ENCODE measurements at places on chromosomes 1 and 21. TPM values are rescaled to one million over a fixed set of nuclear protein-coding genes. Genes with fewer than 3 reads are reported as not detected.

DNA sequence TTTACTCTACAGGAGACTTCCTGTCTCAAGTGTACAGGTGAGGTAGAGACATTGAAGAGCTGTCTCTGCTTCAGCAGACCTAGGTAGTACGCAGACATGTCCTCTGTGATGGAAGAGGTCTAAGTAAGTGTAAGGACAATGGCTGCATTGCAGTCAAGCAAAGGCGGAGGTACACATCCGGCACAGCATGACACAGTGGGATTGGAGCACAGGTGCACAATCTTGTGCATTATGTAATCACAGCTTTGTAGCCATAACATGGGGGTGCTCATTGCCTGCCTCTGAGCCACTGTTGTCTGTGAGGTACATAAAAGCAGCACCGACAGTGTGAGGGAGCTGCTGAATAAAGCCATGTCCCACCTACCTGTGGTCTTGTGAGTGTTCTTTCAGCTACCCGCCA lies 66.4 kb upstream of the CCDC190 start:
- DNase-seq = no peak

C1orf226 gene
- total RNA-seq = not detected

DNA sequence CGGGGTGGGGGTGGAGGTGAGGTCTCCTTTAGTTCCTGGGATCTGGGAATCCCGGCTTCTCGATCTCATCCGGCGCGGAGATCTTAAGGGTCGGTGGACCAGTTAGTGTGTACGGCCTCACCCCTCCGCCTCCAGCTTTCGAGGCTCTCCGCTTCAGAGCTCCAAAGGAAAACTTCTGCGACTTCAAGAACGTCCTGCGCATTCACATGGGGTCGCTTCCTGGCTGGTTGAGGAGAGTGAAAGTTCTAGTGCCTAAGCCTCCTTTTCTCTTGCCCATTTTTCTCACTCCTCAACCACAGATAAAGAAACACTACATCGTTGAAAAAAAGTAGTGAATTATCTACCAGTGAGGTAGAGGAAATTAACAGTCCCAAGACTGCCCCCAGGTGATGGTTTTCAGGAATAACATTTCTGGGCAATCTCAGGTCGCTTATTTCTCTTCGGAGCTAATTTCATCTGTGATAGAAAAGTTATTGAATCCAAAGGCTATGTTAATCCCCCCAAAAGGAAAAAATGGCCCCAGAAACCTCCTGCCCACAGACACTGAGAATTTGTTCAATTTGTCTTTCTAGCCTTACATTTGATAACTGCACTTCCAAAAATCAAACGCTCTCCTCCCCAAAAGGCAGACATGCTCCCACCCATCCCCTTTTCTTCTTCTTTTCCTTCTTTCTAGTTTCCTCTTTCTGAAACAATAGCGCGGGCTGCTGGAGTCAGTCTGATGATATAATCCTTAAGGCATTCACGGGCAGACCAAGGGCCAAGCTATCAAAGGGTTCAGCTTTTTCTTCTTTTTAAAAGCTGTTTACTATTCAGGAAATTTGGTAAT lies 20.6 kb upstream of the TBX15 start:
- DNase-seq = no peak

BEST4 gene
- total RNA-seq = 0.62 TPM

DNA sequence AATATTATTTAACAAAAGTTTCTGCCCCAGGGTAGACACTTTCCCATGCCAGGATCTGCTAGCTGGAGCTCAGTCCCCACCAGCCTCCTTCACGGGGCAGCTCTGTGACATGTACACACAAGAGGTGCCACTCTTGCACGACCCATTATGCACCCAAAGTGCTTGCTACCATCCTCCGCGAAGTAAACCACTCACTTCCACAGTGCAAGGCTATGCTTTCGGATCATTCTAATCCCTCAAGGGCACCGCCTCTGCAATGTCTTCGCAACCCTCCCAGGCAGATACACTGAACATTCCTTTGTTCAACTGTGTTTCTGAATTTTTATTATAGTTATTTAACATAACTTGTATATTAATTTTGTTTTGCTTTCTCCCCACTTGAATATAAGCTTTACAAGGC lies 303.8 kb downstream of the VAV3 start:
- no peak for DNase-seq

- DNase-seq = no peak
These were observed 53.0 kb upstream of the DESI2 start for GRCh38 chr1:244599937-244600350.

GRCh38 chr1:209319057-209319432 lies 264.5 kb upstream of the CAMK1G start:
- DNase-seq = no peak

CNTN2 gene
- total RNA-seq = not detected

- no peak for DNase-seq
These were observed 5.7 kb downstream of the SLC6A17 start for GRCh38 chr1:110155878-110156522.

CPTP gene
- 13.8 TPM for total RNA-seq

COL24A1 gene
- not detected for total RNA-seq

DNAI4 gene
- 3.4 TPM for total RNA-seq

Measured in activated B cell treated with CpG ODN at 0.5 μM for 24 hours (primary cell).